ENCODE measurements at places on chromosomes 6 and 20. TPM values are rescaled to one million over a fixed set of nuclear protein-coding genes. Genes with fewer than 3 reads are reported as not detected.

The OTOR gene
- not detected for total RNA-seq

The C6orf163 gene
- 2.0 TPM for total RNA-seq

The PPP1R3D gene
- 6.7 TPM for total RNA-seq

The BPIFA1 gene
- not detected for total RNA-seq

The FRK gene
- total RNA-seq: not detected

The HLA-DQB2 gene
- 1.0 TPM for total RNA-seq

The TINAG gene
- total RNA-seq: not detected

The ISM1 gene
- total RNA-seq: 1.2 TPM

The C6orf58 gene
- not detected for total RNA-seq

The WFDC12 gene
- not detected for total RNA-seq

The COL9A3 gene
- not detected for total RNA-seq

The CAGE1 gene
- 0.94 TPM for total RNA-seq

The WFDC5 gene
- not detected for total RNA-seq

The HLA-DPB1 gene
- total RNA-seq: 166 TPM

The TFAP2B gene
- not detected for total RNA-seq

The ARFGEF3 gene
- under 0.01 TPM for total RNA-seq

The SLC17A5 gene
- total RNA-seq: 17.7 TPM

The SMIM28 gene
- not detected for total RNA-seq

The ACOT8 gene
- 13.9 TPM for total RNA-seq

The PRDM13 gene
- under 0.01 TPM for total RNA-seq

The MLN gene
- total RNA-seq: not detected

The LRRC73 gene
- total RNA-seq: not detected

The PTPRK gene
- total RNA-seq: 3.4 TPM

The SPATS1 gene
- not detected for total RNA-seq

The RGS17 gene
- not detected for total RNA-seq

The MYO6 gene
- 2.4 TPM for total RNA-seq

The SPAG4 gene
- 5.9 TPM for total RNA-seq

The EFCAB8 gene
- 0.73 TPM for total RNA-seq

The TNXB gene
- total RNA-seq: 2.8 TPM

The CALHM5 gene
- 0.42 TPM for total RNA-seq

The MTFR2 gene
- 3.9 TPM for total RNA-seq

The PGC gene
- 0.10 TPM for total RNA-seq

The STMN3 gene
- total RNA-seq: 14.5 TPM

The MYBL2 gene
- total RNA-seq: 0.21 TPM

The KAT14 gene
- 6.4 TPM for total RNA-seq

The ADA gene
- 14.4 TPM for total RNA-seq

The VNN1 gene
- total RNA-seq: 2.7 TPM

The KIAA0408 gene
- total RNA-seq: 1.0 TPM

The HSPA1A gene
- 16.6 TPM for total RNA-seq

The CAPN11 gene
- 0.10 TPM for total RNA-seq

The PCMT1 gene
- 34.6 TPM for total RNA-seq

The PANK2 gene
- total RNA-seq: 77.3 TPM

The PBOV1 gene
- total RNA-seq: not detected

The FAM217B gene
- total RNA-seq: 8.3 TPM

The DACT2 gene
- not detected for total RNA-seq

The LHFPL5 gene
- total RNA-seq: not detected

The PCIF1 gene
- total RNA-seq: 48.0 TPM

The OXT gene
- not detected for total RNA-seq

The PRPH2 gene
- total RNA-seq: not detected

The NKAPL gene
- total RNA-seq: 0.21 TPM

The FAM83B gene
- not detected for total RNA-seq

The MAS1 gene
- 0.10 TPM for total RNA-seq
